ENCODE measurements at places on chromosomes 3 and 15.

- DNase-seq = no peak
Measured at GRCh38 chr15:85749261-85750151, 45.2 kb downstream of the KLHL25 start.

DNA sequence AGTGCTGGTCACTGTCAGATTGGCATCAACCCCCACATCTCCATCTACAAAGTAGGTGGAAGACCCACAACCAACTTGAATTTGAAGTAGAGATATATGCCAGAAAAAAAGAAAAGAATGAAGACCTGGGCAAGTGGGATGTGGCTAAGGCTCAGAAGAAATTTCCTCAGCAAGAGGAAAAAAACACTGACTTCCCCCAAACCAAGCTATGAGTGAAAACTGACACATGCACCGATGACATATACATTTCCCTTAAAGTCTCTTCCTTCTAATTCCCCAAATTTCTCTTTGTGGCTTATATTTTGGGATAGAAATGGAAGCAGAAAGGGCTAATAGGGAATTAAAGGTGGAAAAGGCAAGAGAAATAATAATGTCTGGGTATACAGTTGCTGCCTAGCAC lies 59.0 kb downstream of the CYP19A1 start:
- DNase-seq = no peak

DNA sequence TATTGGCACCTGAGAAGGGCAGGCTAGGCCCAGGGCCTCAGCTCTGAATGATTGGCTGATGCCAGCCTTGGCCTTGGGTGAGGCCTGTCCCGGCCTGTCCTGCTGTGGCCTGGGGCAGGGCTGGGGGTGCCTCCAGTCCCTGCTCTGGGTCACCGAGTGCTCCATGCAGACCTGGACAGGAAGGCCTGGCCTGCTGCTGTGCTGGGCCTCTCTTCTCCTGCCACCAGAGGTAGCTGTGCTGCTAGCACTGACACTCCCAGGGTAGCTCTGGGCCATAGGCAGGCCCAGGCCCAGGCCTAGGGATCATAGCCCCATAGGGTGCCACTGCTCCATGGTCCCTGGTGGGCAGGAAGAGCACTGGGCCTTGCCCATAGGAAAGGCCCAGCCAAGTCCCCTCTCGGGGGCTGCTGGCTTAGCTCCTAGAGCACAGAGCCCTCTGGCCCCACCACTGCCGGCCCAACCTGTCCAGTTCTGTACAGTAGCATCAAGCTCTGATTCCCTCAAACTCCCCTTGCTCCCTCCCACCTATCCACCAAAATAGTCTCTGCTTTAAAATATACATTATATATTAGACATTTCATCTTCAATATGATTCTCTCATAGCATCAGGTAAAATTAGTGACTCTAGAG lies 18.2 kb downstream of the ABTB1 start:
- peak; percentile 56 for DNase-seq

DNA sequence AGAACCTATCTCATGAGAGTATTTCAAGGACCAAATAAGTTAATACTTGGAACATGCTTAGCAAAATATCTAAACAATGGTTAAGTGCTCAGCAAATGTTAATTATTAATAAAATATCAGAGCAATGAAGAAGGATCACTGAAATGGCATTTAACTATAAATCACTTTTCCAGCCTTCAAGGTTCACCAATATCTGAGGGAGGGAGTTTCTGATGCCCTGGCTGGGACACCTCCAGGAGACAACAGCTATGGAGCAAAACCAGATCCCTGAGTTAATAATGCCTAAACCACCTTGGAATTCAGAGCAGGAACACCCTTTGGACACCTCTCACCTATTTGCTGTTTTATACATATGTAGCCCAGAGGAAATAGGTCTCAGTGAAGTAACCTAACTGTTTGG lies 6.4 kb upstream of the FAM174B start:
- no peak for DNase-seq

All from hematopoietic multipotent progenitor cell treated with erythropoietin and hydrocortisone succinate and interleukin-3 and kit ligand, for 15 days (in vitro differentiated cells).